Non-pigmented ciliary epithelial cell (primary cell): ENCODE measurements at places on chromosomes 5 and 9.
A peak's percentile ranks its signal among the peaks of the same experiment; 100 is the strongest.

DNA sequence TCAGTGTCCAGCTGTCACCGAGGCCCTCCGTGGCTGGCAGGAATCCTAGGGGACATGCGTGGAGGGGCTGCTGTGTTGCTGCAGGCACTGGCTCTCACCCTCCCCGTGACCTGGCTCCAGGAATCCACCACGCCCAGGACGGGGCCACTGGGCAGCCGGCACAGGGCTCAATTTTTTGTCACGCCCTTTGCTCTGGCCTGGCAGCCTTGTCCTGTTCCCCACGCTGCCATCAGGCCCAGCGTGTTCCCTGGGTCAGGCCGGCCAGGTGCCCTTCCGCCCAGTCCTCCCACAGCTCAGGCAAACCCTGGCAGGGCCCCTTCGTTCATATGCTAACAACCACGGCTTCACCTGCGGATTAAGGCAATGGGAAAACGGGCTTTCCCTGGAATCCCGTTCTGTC is 37.3 kb downstream of the PROP1 start:
- DNase-seq, result no peak

GRCh38 chr5:178291969-178292825 is 59.6 kb upstream of the PHYKPL start:
- DNase-seq, result no peak

- DNase-seq, result peak; percentile 95
Observed at GRCh38 chr5:56183506-56183905, 49.6 kb downstream of the ANKRD55 start.

- DNase-seq, result no peak
Observed at GRCh38 chr5:14681236-14681752, 16.8 kb downstream of the OTULIN start.

GRCh38 chr9:128383791-128384190 is 12.6 kb downstream of the URM1 start:
- DNase-seq, result no peak

DNA sequence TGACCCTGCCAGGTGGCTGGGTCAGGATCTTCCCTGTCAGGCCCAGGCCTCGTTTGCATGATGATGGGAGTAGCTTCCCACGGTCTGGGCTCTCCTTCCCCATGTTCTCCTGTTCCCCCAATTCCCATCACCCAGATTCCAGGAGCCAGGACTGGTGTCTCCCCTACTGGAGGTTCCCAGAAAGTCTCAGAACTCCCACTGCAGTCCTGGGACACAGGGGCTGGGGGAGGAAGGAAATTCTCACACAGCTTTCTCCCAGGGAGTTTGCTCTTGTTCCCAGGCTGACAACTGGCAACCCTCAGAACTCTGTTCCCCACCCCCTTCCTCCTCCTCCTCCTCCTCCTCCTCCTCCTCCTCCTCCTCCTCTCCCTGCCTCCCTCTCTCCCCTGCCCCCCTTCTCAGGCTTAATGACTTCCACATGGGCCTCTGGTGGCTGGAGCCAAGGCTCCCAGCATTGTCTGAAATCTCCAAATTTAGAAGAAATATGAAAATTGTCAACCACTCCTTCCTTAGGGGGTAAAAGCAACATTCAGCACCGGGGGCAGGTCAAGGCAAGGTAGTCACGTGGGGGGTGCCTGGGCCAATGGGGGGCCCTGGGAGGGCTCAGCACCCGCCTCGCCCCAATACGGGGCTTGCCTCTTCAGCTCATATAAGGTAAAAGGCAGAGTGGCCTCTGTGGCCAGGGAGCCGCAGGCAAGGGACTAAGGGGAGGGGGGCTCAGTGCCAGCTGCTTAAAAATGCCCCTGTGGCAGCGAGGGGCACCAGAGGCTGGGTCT is 27.3 kb upstream of the IL17B start:
- no peak for DNase-seq

- no peak for DNase-seq
Observed at GRCh38 chr5:93099902-93100347, 481.1 kb downstream of the NR2F1-AS1 start.

- DNase-seq, result no peak
Observed at GRCh38 chr5:82734347-82734746, 342.8 kb downstream of the TMEM167A start.

GRCh38 chr9:21550392-21550791 is 68.3 kb upstream of the IFNE start:
- no peak for DNase-seq

DNA sequence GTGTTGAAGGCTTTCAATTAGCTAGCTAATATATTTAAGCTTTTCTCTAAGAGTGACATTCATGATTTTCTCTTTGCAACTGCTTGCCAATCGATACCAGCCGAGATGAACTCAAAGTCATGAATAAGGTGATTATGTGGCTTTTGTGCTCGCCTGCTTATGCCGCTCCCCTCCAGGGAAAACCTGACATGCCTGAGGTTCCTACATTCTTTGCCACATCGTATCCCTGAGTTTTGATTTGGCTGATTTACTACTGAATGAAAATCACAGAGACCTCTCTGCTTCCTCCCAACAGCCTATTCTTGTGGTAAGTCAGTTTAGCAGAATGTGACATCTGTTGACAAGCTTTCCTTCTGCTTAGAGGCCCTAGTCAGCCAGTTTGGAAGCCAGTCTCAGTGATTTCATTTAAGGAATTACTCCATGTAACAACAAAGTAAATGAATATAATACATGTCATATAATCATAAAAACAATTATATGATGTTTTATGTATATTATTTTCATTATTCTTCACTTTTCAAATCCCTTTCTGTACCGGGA is 513.4 kb downstream of the CSNK1G3 start:
- no peak for DNase-seq
